HCT116 (cell line): ENCODE measurements at places on chromosomes 2 and 18. TPM values are rescaled to one million over a fixed set of nuclear protein-coding genes. Genes with fewer than 3 reads are reported as not detected.

DSC1 gene
- total RNA-seq = not detected

TSPYL6 gene
- total RNA-seq = not detected

NGEF gene
- 12.6 TPM for total RNA-seq

TMEM169 gene
- 0.42 TPM for total RNA-seq

KIDINS220 gene
- 20.1 TPM for total RNA-seq

MAP3K19 gene
- total RNA-seq = not detected

GNAL gene
- 4.6 TPM for total RNA-seq

ESCO1 gene
- 19.6 TPM for total RNA-seq

CRYBA2 gene
- not detected for total RNA-seq

FEV gene
- total RNA-seq = not detected

SLC4A5 gene
- total RNA-seq = 0.91 TPM

SEPTIN10 gene
- 113 TPM for total RNA-seq

KIAA2012 gene
- not detected for total RNA-seq

G6PC2 gene
- total RNA-seq = not detected

PARD6G gene
- 12.8 TPM for total RNA-seq

PREB gene
- total RNA-seq = 54.2 TPM

KCNS3 gene
- total RNA-seq = 5.2 TPM

DAPL1 gene
- not detected for total RNA-seq

MRO gene
- total RNA-seq = 0.84 TPM

SLC11A1 gene
- total RNA-seq = 0.42 TPM

ANKRD23 gene
- total RNA-seq = 1.4 TPM

CABYR gene
- total RNA-seq = not detected

NEB gene
- 0.34 TPM for total RNA-seq

FAM161A gene
- total RNA-seq = 7.3 TPM

COL4A4 gene
- total RNA-seq = 5.9 TPM

HRH4 gene
- total RNA-seq = not detected

MYO7B gene
- 0.07 TPM for total RNA-seq

UNC80 gene
- not detected for total RNA-seq

FOXD4L1 gene
- total RNA-seq = 0.64 TPM

CCDC68 gene
- total RNA-seq = 6.6 TPM

MOGAT1 gene
- total RNA-seq = 0.22 TPM

SMIM21 gene
- not detected for total RNA-seq

STK16 gene
- 31.4 TPM for total RNA-seq

DLX1 gene
- total RNA-seq = 2.0 TPM

PRKAG3 gene
- not detected for total RNA-seq

TUBA4A gene
- total RNA-seq = 32.7 TPM

POMC gene
- total RNA-seq = not detected

ARHGAP28 gene
- not detected for total RNA-seq

ALLC gene
- total RNA-seq = not detected

DLX2 gene
- 3.7 TPM for total RNA-seq

CACNB4 gene
- 2.0 TPM for total RNA-seq

LRRC30 gene
- not detected for total RNA-seq

ATRAID gene
- total RNA-seq = 93.6 TPM

SRD5A2 gene
- not detected for total RNA-seq

KCNF1 gene
- 0.52 TPM for total RNA-seq

SCYGR4 gene
- total RNA-seq = not detected

DARS1 gene
- total RNA-seq = 94.8 TPM

CSRNP3 gene
- 0.05 TPM for total RNA-seq

PECR gene
- total RNA-seq = 16.3 TPM

TMEM163 gene
- 0.12 TPM for total RNA-seq

DYSF gene
- total RNA-seq = 0.89 TPM
